Midbrain (tissue), 1 donor: ENCODE measurements at places on chromosomes 16 and 17.

DNA sequence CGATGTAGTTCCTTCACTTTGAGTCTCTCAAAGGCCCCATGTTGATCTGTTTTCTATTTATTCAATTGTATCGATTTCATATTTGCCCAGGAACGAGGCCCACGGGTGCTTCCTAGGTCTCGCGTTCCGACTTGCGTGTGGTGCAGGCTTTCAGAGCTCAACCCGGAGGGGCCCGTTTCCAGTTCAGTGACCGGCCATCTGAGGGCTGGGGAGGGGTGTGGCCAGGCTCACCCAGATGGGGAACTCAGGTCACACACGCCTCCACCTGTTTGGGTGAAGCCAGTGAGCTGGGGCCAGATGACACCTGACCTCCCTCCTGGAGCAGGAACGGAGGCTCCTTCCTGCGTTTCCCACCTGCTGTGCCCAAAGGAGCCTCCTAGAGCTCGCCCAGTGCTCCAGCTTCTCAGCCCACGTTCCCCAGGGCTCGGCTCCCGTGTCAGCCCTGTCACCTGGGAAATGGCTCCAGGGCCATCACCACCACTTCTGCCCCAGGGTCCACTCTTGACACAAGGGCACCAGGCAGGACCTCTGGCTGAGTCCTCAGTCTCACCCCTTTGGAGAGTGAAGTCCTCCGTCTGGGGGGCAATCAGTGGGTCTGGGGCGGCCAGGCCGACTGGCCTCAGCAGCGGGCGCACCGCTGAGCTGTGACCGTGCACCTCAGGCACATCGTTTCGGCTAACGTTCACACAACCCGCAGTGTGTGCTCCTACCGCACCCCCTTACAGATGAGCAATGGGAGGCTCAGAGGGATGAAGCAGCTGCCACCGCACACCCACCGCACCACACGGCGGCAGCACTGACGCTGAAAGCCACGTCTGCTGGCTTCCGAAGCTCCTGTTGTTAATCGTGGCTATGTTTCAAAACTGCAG, 18.0 kb downstream of the FOXF1 start:
- no peak for DNase-seq

DNA sequence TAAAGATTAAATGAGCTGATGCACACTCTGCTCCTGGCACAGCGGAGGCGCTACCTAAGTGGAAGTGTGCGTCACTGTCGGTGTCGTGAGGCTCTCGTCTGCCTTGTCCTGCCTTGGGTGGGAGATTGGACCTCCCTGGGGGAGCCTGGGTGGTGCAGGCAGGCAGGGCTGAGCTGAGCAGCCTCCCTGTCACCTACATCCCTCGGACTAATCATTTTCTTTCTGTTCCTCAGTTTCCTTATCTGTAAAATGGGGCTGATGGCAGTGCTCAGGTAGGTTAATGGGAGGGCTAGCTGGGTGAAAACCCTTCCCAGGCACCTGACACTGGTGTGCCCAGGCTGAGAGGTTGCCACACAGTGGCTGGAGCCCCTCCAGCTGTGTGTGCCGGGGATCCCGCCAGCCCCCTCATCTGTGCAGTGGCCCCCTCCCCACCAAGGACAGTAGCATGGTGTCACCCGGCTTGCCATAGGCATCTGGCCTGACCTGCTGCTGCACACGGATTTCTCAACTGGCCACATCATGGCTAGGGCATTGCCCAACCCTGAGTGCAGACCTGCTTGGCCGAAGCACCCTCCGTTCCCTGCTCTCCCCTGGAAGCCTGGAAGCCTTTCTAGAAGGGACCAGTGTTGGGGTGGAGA, 4.3 kb downstream of the ADCY7 start:
- DNase-seq, result no peak

GRCh38 chr16:74035816-74036215, 260.8 kb upstream of the PSMD7 start:
- DNase-seq, result no peak

DNA sequence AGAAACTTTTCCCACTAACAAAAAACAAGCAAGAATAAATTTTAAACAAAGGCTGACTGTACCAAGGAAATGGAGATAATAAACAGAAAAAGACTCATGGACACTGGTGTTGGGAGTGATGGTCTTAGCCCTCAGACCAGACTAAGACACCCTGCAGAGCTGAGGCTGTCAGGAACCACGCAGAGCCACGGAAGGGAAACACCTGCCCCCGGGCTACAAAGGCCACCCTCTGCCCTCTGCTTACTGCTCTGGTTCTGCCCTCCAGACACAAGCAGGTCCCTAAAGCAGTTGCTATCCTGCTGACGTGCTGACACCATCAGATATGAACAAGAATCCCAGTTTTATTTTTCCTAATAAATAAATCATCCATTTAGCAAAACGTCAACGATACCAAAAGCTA, 80.0 kb downstream of the ANKRD11 start:
- no peak for DNase-seq

DNA sequence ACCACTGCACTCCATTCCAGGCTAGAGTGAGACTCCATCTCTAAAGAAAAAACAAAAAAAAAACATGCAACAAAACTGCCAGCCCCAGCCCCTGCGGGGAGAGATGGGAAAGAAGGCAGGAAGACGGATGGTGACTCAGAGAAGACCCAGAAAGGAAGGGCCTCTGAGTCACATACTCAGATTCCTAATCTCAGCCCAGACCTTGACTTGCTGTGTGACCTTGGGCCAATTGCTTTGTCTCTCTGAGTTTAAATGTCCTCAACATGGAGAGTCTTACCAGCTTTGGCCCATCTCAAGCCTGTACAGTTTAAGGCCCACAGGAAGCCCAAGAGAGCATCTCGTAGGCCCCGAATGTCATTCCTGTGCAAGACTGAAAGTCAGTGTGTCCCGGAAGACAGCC, 86.5 kb upstream of the LHX1 start:
- DNase-seq, result no peak

- no peak for DNase-seq
These were observed 22.4 kb downstream of the C1QTNF1 start for GRCh38 chr17:79046197-79046915.

GRCh38 chr16:13109171-13109570, 207.8 kb downstream of the SHISA9 start:
- no peak for DNase-seq

GRCh38 chr16:719815-720446, 1.0 kb upstream of the ANTKMT start:
- no peak for DNase-seq

DNA sequence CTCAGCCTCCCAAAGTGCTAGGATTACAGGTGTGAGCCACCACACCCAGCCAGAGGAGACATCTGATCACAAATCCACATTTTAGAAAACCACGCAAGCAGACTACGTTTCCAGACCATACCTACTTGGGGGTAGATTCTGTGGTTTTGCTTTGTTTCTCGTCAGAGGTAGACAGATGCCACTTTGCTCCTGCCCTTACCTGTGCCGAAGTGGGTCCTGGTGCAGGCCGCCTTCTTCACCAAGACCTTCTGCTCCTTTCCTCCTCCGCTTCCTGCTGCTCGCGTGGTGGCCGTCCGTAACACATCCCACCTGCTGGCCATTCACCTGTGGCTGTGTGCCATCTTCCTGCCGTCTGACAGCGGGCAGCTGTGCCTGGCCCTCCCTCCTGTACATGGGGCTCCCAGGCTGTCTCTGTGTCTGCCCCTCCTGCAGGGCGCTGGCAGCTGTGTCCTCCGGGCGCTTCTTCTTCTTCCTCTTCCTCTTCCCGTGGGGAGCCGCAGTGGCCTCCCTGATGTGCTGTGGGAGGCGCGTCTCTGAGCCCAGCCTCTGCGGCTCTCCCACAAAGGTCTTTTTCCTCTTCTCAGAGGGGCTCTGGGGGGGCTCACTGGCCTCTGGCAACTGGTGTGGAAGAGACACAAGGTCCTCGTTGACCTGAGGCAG, 21.2 kb upstream of the CYTH1 start:
- no peak for DNase-seq
